Globus pallidus (tissue), 1 donor: ENCODE measurements at places on chromosomes 2 and 18.
A peak's percentile ranks its signal among the peaks of the same experiment; 100 is the strongest.

GRCh38 chr2:95001701-95002100 lies 23.8 kb upstream of the MAL start:
- no peak for DNase-seq

DNA sequence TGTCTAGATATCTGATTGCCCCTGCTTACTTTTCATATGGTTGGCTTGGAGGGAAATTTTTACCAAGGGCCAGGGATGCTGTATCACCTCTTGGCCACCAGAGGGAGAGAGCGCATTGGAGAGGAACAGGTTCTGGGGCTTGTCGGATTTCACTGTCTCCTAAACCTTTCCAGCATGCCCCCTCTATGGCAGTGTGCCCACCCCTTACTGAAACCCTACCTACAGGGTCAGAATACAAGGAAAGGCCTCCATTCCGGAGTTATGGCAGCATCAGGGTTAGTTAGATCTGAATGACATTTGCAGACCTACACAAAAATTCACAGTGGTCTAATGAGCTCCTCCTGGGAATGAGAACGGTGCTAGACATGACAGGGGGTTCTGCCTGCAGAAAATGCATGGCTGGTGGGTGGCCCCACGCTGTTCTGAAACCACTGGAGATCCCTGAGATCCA lies 5.8 kb downstream of the SLC14A2 start:
- peak; percentile 11 for DNase-seq

DNA sequence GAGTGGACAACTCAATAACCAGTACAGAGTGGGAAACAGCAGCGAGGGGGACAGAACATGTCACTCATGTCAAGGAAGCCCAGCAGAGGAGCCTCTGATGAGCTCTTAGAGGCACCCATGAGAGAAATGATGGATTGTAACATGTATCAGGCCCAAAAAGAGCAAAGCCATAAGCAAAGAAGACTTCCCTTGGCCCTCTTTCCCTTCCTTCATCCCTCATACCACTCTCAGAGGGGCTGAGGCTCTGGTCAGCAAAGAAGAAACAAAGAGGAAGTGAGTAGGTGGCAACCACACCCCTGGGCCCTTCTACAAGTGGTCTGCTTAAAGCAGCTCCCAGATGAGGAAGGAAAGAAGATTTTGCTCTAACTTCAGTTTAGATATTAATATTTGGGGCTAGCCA lies 112.8 kb downstream of the CDC42EP3 start:
- DNase-seq: peak; percentile 45

DNA sequence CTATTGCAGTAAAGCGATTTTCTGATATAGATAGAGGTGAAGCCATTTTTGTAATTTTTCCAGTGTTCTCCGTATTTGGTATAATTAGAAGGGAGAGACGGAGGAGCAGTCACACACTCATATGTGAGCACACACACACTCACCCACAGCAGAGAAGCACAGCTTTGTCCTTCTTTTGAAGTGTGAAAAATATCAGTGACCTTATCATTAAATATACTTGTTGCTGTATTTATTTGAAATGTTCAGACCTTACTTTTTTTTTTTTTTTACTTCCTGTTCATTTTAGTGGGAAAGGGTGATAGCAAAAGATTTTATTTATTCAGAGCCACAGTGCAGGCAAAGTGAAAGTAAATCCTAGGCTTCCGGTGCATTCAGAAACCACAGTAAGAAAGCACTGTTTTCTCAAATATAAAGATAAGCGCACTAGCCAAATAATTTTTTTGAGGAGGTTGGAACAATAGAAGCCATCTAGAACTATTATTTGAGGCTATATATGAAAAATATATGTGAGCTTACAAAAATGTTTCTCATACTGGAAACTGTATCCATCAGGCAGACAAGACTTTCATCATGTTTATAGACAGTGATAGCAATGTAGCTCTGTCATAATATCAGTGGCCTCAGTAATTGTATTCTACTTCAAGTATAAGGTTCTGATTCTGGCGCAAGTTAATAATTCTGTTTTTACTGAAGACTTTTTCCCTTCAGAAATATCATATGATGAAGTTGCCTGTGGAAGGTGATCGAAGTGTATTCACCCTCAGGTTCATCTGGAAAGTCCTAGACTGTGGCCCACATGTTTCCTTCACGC lies 37.2 kb downstream of the TSHZ1 start:
- peak; percentile 66 for DNase-seq

DNA sequence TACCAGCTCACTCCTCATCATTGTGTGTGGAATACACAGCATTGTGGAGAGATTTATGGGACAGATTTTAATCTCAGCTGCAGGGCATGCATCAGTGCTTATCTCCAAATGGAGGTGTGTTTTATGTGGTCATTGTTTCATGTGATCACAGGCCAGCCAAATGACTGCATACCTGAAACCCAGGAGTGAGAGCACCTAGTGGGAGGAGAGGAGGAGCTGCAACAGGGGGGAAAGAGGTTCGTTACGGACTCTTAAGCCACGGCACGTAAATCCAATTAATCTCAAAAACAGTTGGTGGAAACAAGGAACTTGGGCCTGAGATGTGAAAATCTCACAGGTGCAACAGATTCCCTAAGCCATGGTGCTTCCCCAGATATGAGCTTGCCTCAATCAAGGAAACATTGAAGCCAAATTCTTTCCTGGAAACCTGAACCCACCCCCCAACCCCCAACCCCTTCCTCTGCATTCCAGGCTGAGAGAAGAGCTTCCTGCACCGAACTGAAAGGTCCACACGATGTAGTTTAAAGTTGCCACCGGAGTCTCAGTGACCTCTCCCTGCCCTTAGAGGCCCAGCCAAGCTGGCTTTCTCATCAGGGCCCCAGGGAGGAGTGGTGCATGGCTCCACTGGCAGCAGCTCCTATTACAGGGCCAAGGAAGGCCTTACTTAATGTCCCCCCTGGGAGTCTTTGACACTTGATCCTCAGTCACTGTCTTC lies 167.4 kb downstream of the C1D start:
- no peak for DNase-seq

GRCh38 chr2:60356346-60356745 lies 197.1 kb downstream of the BCL11A start:
- no peak for DNase-seq

DNA sequence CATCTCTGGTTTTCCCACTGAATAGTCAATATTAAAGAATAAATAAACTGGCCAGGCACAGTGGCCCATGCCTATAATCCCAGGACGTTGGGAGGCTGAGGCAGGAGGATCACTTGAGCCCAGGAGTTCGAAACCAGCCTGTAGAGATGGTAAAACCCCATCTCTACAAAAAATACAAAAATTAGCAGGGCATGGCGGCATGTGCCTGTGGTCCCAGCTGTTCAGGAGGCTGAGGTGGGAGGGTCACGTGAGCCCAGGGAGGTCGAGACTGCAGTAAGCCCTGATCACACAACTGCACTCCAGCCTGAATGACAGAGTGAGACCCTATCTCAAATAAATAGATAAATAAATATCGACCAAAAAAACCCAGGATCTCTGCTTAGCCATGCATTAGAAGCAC lies 50.2 kb upstream of the BIN1 start:
- no peak for DNase-seq

DNA sequence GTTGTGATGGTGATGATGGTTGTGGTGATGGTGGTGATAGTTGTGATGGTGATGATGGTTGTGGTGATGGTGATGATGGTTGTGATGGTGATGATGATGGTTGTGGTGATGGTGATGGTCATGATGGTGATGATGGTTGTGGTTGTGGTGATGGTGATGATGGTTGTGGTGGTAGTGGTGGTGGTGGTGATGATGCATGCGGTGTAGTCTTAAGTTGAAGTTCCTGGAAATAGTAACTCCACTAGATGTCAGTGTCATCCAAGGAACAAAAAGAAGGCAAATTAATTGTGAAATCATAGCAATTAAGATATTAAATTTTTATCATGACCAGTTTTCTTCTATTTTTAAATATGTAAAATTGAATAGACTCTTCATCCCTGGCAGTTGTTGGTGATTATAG lies 309.2 kb downstream of the AGAP1 start:
- DNase-seq: no peak

- no peak for DNase-seq
These were observed 108.4 kb upstream of the ARL5A start for GRCh38 chr2:151936626-151937025.

DNA sequence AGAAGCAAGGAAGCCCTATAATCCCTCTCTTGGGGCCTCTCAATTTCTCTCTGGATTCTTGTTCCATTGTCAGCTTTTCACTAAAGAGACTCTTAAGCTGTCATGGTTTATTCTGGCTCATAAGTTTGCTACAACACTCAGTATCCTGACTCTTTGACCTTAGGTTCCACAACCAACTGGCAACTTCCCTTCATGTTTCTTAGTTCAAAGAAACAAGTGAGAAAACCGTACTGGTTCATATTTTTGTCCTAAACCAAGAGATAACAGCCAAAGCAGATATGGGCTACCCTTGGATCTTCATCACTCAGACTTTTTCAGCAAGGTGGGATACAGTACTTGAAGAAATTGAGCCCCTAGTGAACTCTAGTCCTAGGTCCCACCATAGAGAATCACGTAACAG lies 109.9 kb upstream of the CRIM1 start:
- DNase-seq: no peak

DNA sequence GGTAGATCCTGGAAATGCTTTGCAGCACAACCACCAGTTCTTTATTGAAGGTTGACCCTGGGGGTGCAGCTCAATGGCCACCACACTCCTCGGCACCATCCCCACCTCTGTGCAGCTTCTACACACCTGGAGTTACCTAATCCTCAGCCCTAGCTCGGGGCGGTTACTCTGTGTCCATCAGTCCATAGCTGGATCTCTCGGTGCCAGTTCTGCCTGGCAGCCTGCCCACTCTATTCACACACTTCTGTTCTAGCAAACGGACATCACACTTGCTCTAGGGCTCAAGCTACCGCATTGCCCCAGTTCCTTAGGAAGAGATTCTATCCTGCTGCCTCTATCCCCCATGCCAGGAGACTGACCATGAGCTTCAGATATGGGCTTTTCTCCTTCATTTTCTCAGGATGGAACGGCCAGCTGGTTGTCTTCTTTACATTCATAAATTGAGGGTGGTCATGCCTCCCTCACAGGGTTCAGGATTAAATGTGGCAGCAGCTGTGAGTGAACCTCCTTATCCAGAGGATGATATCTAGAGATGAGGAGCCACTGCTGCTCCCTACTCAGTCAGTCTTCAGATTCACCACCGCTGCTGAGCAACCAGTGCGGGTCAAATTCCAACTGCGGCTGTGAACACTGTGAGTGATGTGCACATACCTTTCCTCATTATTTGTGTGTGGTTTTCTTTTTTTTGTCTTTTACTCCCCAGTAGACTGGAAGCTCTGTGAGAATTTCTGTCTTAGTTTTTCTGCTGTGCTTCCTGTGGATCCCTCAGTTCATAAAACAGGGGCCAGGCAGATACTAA lies 66.9 kb upstream of the TRIB2 start:
- no peak for DNase-seq

DNA sequence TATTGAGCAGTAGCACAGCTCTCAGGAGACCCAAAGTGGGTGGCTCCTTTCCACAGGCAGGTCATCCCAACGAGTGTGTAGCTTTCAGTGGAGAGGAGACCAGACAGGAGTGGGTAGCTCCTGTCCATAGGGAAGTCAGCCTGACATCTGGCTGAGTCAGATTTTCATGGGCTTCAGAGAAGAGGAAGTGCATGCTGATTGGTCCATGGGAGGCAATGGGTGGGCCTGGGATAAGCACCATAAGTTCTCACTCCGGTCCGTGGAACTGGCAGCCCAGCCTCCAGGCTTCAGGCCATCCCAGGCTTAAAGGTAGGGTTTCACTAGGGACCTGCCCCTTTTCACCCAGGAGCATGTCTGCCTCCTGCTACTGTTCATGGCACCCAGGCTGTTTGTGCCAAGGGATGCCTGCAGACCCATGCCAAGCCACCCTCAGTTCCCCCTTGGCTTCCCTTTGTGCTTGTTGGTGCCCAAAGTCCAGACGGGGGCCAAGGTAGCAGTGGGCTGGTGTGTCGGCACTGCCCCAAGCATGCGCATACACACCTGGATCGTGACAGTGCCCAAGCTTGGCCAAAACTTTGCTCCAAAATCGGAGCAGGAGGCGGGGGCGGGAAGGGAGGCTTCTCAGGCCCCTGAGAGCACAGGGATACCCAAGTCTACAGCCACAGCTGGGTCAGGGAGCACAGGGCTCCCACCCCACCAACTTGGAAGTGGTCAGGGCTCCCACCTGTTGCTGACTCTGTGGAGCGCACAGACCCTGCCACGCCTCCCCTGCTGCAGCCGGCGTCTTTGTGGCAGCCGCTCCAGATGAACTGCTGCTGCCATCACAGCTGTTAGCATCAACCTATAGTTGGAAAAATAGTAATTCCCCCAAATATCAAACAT lies 26.4 kb downstream of the MARCHF7 start:
- no peak for DNase-seq

- DNase-seq: no peak
These were observed 210.9 kb downstream of the NDUFA10 start for GRCh38 chr2:239814116-239814860.

GRCh38 chr2:20524412-20525040 lies 77.7 kb downstream of the RHOB start:
- DNase-seq: peak; percentile 79

DNA sequence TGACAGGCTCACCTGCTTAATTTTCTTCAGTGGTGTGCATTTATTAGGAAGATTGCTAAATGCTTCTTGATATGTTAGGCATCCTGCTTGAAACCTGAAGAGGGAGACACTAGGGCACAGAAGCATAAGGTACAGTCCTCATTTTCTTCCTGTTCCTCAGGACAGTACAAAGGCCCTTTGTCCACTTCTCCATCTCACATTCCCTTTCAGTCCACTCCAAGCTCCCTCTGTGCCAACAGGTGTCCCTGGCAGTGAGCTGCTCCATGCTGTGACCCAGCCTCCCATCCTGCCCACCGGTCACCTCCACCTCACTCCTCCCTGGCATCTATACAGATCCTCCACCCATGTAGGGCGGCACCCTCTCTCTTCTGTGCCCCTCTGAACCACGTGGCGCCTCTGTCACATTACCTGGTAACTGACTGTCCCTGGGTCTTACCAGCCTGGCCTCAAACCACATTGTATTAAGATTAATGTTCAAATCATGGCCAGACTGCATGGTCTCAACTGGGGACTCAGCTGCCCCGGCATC lies 162.8 kb downstream of the VAPA start:
- DNase-seq: no peak

GRCh38 chr2:148967578-148967977 lies 70.9 kb upstream of the LYPD6B start:
- no peak for DNase-seq

DNA sequence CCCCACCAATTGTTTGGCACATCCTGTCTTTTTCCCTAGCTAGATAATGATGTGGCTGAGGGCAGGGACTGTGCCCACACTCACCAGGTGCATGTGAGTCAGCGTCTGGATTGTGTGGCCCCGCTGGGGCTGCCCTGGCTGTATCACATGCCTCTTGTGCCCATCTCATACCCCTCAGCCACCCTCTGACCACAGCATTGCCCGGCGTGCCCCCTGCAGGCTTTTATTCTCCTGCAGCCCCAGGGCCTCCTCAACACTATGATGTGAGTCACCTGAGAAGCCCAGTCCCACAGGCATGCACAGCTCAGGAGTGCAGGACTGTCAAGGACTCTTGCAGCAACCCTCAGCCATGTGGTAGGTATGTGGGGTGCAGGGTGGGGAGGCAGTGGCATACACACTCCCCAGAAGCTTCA lies 14.8 kb upstream of the STEAP3 start:
- DNase-seq: no peak

GRCh38 chr2:73386342-73386868 lies 769 bp downstream of the ALMS1 start:
- no peak for DNase-seq
